Endodermal cell (in vitro differentiated cells): ENCODE measurements at places on chromosomes 12 and 14.

DNA sequence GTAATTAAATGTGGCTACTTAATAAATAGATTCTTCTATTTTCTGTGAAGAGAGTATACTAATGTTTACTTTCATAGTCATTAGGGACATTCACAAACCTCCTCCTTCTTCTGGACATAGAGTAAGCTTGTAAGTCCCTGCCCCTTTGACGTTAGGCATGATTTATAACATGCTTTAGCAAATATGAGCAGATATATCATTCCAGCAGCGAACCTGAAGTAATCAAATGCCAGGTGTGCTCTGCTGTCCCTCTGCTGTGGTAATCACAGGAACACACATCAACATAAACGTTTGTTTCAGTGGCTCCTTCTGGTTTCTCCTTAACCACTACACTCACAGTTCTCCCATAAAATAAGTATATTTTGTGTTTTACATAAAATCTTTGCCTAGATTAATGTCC, 961.8 kb downstream of the FLRT2 start:
- no peaks in the 10 kb centered on the region for H3K27me3 ChIP-seq
- no peaks in the 10 kb centered on the region for H3K36me3 ChIP-seq
- no peaks in the 10 kb centered on the region for H3K4me1 ChIP-seq
- no peak overlapping the region for H3K27ac ChIP-seq
- no peak overlapping the region for H3K4me3 ChIP-seq

GRCh38 chr14:53331247-53331646, 178.1 kb upstream of the DDHD1 start:
- H3K4me1 ChIP-seq: peaks cover 11% of the 10 kb centered on the region
- H3K27ac ChIP-seq: no peak overlapping the region
- no peaks in the 10 kb centered on the region for H3K36me3 ChIP-seq
- H3K4me3 ChIP-seq: no peak overlapping the region

- no peak overlapping the region for H3K27ac ChIP-seq
- peak; percentile 45 for DNase-seq
- H3K4me3 ChIP-seq: no peak overlapping the region
- H3K36me3 ChIP-seq: no peaks in the 10 kb centered on the region
- H3K4me1 ChIP-seq: no peaks in the 10 kb centered on the region
- H3K27me3 ChIP-seq: no peaks in the 10 kb centered on the region
These were observed 150.0 kb upstream of the SYT10 start for GRCh38 chr12:33589576-33590114.

DNA sequence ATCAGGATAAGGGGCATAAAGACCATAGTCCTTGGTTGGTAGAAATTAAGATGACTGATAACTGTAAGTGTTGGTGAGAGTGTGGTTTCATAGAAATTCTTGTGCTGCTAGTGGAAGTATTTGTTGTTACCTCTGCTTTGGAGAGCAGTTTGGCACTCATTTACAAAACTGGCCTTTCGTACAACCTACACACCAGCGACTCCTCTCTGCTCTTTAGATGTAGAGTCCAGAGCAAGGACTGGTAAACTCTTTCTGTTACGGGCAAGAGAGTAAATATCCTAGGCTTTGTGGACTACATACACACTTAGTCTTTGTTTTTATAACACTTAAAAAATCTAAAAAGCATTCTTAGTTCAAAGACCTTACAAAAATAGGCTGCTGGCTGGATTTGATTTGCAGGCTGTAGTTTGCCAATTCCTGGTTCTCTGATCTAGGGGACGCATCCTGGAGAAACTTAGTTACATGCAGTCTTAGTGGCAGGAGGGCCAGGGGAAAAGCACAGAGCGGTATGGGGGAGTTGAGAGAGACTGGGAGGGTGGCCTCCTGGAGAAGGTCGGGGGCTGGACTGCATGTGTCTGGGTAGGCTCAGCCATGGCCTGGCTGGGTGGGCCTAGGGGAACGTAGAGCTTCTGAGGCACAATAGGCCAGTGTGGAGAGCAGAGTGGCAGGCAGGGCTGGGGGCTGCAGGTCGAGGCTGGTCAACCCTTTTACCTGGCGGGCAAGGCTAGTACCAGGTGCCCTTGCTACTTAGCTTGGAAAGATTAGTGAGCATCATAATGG, 55.3 kb upstream of the AMN start:
- DNase-seq: no peak
- no peak overlapping the region for H3K4me3 ChIP-seq
- no peaks in the 10 kb centered on the region for H3K36me3 ChIP-seq
- no peaks in the 10 kb centered on the region for H3K27me3 ChIP-seq
- peaks cover 11% of the 10 kb centered on the region for H3K4me1 ChIP-seq

DNA sequence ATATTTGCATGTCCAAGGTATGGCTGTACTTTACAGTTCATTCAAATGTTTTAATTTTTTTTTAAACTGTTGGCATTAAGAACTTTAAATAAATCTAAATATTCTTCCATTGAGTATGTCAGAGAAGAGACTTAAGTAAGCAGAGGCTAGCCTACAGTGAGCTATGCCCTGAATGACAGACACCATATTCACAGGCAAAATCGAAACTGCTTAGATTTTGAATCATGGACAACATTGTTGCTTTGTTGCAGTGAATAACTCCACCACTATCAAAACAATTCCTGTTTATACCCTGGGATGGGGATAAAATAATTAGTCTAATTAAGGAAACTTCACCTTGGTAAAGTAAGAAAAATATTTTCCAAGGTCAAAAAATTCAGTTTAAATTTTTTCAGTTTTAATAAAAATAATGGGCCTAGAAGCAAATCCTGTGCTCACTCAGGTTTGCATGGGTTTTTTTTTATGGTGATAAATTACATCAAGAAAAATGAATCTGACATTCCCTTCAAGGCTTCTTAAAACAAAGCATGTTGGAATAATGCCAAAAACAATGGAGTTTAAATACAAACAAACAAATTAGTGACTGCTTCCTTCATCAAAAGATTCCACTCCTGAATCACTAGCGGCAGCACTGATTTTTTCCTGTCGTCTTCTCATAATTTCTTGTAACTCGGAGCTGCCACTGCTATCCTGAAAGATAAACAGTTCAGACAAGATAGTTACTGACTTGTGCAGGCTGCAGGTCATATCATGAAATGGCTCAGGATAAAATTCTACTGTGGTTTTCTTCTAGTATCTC, 168.2 kb downstream of the EPS8 start:
- H3K27ac ChIP-seq: no peak overlapping the region
- H3K36me3 ChIP-seq: no peaks in the 10 kb centered on the region
- DNase-seq: no peak
- no peaks in the 10 kb centered on the region for H3K27me3 ChIP-seq
- H3K4me1 ChIP-seq: no peaks in the 10 kb centered on the region
- no peak overlapping the region for H3K4me3 ChIP-seq

GRCh38 chr12:52615912-52616311, 2.4 kb downstream of the KRT73 start:
- no peaks in the 10 kb centered on the region for H3K36me3 ChIP-seq
- H3K4me3 ChIP-seq: no peak overlapping the region
- H3K4me1 ChIP-seq: peaks cover 20% of the 10 kb centered on the region
- peak; percentile 41 for DNase-seq
- peaks cover 66% of the 10 kb centered on the region for H3K27me3 ChIP-seq

DNA sequence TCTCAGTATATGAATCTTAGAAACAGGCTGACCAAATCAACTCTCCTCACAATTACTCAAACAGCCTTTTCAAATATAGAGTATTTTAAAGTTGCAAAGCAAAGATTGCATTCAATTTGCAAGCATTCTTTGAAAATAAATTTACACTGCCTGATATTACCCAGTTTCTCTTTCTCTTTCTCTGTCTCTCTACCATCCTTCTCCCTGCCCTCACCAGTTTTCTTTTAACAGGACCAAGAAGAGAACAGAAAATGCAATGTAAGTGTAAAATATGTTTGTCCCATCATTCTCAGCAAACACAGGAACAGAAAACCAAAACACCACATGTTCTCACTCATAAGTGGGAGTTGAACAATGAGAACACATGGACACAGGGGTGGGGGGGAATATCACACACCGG, 520.3 kb upstream of the USP15 start:
- H3K27me3 ChIP-seq: no peaks in the 10 kb centered on the region
- H3K4me3 ChIP-seq: no peak overlapping the region
- H3K27ac ChIP-seq: no peak overlapping the region

DNA sequence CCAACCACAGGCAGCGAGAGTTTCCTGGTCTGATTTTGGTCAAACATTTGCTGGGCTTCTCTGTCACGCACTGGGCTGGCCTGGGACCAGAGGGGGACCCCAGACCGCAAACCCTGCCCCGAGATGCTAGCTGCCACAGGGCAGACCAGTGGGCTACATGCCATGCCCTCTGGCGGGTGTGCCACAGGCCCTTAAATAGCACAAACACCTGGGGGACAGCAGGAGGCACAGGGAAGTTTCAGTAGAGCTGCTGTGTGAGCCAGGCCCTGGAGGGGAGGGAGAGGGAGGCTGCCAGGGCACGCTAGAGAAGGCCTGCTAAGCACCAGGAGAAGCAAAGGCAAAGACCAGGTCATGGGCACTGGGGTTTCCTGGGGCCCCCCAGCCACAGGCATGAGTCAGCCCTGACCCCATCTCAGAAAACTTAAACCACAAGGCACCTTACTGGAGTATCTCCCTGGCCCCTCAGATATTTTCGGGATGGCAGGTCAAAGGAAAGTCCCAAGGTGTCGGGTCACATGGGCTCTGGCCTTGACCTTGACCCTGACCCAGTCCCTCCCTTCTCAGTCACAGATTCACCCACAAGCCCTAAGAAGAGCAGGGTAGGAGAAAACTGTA, 29.2 kb downstream of the ITPK1 start:
- DNase-seq: no peak
- H3K36me3 ChIP-seq: no peaks in the 10 kb centered on the region
- H3K4me1 ChIP-seq: peaks cover 10% of the 10 kb centered on the region
- H3K27ac ChIP-seq: peak overlapping the region; percentile 5
- no peaks in the 10 kb centered on the region for H3K27me3 ChIP-seq

- H3K27ac ChIP-seq: no peak overlapping the region
- H3K4me3 ChIP-seq: peak overlapping the region; percentile 15
- DNase-seq: no peak
These were observed 207.7 kb upstream of the SLC16A7 start for GRCh38 chr12:59388176-59388575.

- no peak for DNase-seq
- no peak overlapping the region for H3K4me3 ChIP-seq
- H3K27ac ChIP-seq: no peak overlapping the region
- H3K4me1 ChIP-seq: no peaks in the 10 kb centered on the region
- H3K36me3 ChIP-seq: no peaks in the 10 kb centered on the region
- peaks cover 7% of the 10 kb centered on the region for H3K27me3 ChIP-seq
These were observed 16.1 kb upstream of the CRACR2A start for GRCh38 chr12:3768911-3769447.

- no peaks in the 10 kb centered on the region for H3K4me1 ChIP-seq
- H3K27ac ChIP-seq: no peak overlapping the region
- H3K36me3 ChIP-seq: no peaks in the 10 kb centered on the region
- no peak for DNase-seq
These were observed 21.7 kb downstream of the CPM start for GRCh38 chr12:68911197-68911718.

DNA sequence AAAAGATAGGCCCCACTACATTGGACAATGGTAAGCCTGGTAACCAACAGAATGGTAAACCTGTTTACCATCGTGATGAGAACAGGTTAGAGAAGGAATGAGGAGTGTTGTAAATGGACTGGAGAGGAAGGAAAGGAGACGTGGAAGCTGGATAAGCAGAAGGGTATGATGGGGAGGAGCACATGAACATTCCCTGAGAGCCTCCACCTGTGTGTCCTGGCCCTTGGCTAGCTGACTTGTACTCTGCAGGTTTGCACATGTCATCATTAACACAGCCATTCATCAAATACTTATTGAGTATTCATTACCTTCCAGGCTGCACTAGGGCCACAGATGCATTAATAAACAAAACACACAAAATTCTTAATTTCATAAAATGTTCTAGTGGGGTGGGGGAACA, 4.3 kb upstream of the IL26 start:
- no peak overlapping the region for H3K27ac ChIP-seq
- no peak for DNase-seq
- no peaks in the 10 kb centered on the region for H3K4me1 ChIP-seq
- H3K27me3 ChIP-seq: no peaks in the 10 kb centered on the region

DNA sequence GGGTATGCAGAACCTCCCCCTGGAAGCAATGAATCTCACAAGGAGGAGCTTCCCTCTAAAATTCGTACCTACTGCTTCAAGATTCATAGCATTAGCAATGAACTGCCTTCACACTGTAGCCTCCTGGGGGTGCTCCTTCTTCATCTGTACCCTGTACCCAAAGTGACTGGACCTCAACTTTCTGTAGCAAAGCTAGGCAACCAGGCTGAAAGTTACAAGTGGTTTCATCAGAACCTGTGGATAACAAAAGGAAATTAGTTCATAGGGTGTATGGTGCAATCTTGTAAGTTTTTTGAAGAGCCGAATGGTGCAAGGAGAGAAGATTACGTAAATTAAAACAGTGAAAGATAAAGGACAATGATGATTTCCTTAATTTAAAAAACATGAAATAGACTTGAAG, 1541.7 kb upstream of the FLRT2 start:
- H3K4me3 ChIP-seq: no peak overlapping the region
- no peaks in the 10 kb centered on the region for H3K36me3 ChIP-seq
- no peaks in the 10 kb centered on the region for H3K4me1 ChIP-seq

GRCh38 chr12:8544295-8544694, 3.6 kb upstream of the CLEC4E start:
- no peaks in the 10 kb centered on the region for H3K36me3 ChIP-seq
- no peaks in the 10 kb centered on the region for H3K27me3 ChIP-seq
- H3K4me1 ChIP-seq: no peaks in the 10 kb centered on the region
- no peak overlapping the region for H3K27ac ChIP-seq
- DNase-seq: peak; percentile 96
- no peak overlapping the region for H3K4me3 ChIP-seq

- no peaks in the 10 kb centered on the region for H3K27me3 ChIP-seq
- H3K36me3 ChIP-seq: peaks cover 17% of the 10 kb centered on the region
- no peak overlapping the region for H3K27ac ChIP-seq
- no peaks in the 10 kb centered on the region for H3K4me1 ChIP-seq
These were observed 10.5 kb downstream of the TM7SF3 start for GRCh38 chr12:27003421-27004381.

DNA sequence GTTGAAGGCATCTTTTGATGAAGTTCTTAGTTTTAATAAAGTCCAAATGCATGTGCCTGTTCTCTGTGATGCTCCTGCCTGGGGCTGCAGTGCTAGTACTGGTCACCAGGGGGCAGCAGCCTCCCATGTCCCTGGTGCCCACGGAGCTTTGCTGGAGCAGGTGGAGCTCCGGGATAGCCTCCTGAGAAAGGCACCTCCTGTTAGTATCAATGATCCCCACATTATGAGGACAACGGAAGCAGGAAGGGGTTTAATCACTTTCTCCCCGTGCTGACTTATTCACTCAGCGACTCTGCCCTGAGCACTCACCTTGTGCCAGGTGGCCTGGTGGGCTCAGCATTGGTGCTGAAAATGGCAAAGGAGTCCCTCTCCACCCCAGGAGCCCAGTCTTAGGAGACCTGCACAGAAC, 123.0 kb upstream of the PZP start:
- no peaks in the 10 kb centered on the region for H3K27me3 ChIP-seq
- no peak overlapping the region for H3K4me3 ChIP-seq
- H3K27ac ChIP-seq: no peak overlapping the region
- no peaks in the 10 kb centered on the region for H3K4me1 ChIP-seq
- peak; percentile 96 for DNase-seq
